C1 segment of cervical spinal cord (tissue), 14 donors: ENCODE measurements at places on chromosomes 11 and 22.
A peak's percentile ranks its signal among the peaks of the same experiment; 100 is the strongest.

DNA sequence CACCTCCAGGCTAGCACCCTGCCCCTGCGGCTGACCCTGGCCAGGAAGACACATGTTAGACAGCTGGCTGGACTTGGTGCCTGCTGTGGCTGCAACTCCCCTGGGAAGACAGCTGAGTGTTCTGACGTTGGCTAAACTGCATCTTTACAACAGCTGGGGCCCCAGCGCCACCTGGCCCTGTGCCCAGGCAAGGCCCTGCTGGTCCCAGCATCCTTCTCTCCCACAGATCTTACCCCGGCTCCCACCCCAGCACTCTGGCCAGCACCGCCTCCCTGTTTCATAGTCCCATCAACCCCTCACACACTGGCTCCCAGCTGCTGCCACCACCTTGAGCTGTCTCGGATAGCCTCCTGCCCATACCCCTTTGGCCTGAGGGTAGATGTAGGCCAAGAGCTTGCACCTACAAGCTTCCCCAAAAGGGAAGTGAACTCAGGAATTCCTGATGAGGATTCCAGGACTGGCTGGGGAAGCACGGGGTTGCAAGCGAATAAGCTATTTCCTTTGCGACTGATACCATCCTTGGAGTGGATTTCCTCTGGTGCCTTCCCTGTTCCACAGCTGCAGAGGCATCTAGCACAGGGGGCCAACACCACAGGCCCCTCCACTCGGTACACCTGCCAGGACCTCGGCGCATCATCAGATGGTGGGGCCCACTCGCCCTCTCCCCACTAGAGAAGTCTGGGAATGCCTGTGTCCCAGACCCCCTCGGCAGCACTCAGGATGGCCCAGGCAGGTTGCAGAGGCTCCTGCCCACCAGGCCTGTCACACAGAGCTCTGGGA is 28.5 kb downstream of the RSPH14 start:
- DNase-seq: peak; percentile 50

GRCh38 chr11:123069908-123070821 is 8.2 kb upstream of the HSPA8 start:
- no peak for DNase-seq

GRCh38 chr11:93842461-93842860 is 8.0 kb downstream of the VSTM5 start:
- DNase-seq: no peak

GRCh38 chr22:29156507-29156906 is 49.2 kb upstream of the EMID1 start:
- DNase-seq: no peak

DNA sequence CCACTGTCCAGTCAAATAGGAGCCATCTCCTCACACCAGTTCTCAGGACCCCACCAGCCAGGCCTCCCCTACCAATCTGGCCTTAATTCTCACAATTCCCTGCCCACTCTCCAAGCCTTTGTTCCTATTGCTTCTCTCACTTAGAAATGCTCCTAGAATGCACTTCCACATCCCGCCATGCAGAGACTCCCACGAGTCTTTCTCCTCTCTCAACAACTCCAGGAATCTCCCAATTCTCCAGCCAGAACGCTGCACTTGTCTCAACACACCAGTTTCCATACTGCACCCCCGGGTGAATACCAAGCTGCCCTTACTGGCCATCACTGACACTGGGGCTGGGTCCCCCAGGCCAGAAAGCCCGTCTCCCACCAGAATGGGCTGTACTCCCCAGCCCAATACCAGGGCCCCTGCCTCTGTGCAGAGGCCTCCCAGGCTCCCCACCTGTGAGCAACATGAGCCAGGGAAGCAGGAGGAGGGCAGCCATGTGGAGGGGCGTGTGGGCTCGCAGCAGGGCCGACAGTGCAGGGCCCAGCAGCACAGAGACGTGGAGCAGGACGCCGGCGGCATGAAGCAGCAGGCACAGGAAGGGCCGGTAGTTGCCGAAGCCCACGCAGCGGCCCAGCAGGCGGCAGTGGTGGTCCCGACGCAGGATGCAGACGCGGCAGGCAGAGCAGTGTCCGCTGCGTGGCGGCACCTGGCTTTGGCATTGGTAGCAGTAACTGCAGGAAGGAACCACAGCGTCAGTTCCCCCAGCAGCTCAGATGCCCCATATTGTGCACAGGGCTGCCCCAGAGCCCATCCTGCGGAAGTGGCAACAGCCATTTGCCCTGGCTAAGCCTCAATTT is 2.4 kb downstream of the ZDHHC24 start:
- no peak for DNase-seq

DNA sequence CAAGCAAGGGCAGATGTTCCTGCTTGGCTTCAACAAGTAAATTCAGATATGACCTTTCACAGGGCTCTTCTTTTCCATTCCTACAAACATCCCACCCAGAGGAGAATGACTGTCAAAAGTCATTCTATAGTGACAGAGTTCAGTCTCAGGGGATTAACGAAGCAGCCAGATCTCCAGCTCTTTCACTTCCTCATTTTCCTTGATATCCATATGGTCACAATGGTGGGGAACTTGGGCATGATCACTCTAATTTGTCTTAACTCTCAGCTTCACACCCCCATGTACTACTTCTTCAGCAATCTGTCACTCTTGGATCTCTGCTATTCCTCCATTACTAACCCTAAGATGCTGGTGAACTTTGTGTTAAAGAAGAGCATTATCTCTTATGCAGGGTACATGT is 15.0 kb upstream of the OR8B8 start:
- DNase-seq: no peak

DNA sequence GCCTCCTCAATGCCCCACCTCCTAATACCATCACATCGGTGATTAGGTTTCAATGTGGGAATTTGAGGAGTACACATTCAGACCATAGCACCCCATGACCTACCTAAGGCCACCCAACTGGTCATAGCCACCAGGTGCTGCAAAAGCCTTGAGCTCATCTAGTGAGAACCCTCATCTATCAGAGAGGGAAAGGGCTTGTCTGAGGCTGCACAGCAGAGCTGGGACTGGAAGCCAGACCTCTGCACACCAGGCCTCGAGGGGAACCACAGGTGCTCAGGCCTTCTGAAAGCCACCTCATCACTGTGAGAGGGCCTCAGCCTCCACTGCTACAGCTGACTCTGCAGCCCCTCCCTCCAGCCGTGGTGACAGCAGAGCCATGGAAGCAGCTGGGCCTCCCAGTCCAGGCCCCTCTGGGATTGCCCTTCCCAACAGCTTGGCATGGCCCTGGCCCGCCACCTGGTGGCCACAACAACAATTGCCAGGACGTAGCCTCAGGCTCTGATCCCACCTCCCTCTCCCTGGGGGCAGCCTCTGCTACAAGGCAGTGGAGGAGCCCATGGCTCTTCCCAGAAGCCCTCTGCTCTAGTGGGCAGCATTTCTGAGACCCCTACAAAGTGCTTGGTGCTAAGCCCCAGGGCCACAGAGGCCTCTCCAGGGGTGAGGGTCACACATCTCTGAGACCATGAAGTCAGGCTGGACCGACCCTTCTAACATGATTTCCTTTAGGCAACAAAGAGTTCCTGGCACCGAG is 41.0 kb upstream of the PRDM11 start:
- DNase-seq: peak; percentile 67

GRCh38 chr11:46200537-46201281 is 76.8 kb upstream of the CREB3L1 start:
- DNase-seq: no peak

DNA sequence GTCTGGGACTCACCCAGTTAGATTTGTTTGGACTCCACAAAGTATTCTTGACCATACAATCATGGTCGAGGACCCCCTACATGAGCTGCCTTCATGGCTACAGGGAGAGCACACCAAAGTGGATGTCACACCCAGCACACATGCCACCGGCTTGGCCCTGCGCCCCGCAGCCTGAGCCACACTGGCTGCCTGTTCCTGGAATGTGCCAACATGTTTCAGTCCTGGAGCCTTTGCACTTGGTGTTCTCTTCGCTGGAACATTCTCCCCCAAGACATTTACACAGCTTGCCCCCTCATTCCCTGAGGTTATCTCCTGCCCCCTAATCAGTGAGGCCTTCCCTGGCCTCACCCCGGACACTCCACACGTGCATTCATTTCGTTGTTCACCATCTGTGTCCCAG is 46.0 kb downstream of the PPARA start:
- DNase-seq: no peak

DNA sequence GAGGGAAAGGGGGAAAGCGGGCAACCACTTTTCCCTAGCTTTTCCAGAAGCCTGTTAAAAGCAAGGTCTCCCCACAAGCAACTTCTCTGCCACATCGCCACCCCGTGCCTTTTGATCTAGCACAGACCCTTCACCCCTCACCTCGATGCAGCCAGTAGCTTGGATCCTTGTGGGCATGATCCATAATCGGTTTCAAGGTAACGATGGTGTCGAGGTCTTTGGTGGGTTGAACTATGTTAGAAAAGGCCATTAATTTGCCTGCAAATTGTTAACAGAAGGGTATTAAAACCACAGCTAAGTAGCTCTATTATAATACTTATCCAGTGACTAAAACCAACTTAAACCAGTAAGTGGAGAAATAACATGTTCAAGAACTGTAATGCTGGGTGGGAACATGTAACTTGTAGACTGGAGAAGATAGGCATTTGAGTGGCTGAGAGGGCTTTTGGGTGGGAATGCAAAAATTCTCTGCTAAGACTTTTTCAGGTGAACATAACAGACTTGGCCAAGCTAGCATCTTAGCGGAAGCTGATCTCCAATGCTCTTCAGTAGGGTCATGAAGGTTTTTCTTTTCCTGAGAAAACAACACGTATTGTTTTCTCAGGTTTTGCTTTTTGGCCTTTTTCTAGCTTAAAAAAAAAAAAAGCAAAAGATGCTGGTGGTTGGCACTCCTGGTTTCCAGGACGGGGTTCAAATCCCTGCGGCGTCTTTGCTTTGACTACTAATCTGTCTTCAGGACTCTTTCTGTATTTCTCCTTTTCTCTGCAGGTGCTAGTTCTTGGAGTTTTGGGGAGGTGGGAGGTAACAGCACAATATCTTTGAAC is 6.8 kb downstream of the MALAT1 start:
- DNase-seq: peak; percentile 58

DNA sequence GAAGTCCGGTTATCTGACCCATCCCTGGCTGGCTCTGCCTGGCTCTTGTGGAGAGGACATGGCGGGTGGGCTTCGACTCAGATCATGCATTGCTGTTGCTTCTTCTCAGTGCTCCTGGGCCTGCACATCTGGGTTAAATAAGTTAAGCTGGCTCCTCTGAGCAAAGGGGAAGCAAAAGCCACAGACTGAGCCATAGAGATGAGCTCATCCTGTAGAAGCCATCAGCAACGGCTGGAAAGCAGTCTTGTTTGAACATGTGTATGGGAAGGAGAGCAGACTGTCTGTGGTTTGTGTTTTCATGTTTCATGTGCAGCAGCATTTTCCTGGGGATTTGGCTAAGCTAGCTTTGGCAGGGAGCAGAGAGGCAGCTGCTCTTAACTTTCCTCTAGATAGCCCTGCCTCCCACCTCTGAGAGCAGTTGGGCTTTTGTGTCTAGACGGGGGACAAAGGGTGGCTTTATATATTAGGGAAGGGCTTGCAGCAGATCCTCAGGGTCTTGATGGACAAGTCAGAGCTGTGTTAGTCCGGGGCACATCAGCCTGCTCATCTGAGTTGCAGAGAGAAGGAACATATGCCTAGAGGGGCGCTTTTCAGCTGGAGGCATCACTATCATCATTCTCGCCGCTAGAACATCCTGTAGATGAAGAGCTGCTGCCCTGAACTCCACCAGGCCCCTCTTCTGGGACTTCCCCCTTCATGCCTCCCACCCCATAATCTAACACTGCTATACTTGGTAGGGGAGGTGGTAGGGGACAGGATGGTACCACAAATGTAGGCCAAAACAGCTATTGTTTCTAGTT is 14.9 kb downstream of the DCPS start:
- no peak for DNase-seq

DNA sequence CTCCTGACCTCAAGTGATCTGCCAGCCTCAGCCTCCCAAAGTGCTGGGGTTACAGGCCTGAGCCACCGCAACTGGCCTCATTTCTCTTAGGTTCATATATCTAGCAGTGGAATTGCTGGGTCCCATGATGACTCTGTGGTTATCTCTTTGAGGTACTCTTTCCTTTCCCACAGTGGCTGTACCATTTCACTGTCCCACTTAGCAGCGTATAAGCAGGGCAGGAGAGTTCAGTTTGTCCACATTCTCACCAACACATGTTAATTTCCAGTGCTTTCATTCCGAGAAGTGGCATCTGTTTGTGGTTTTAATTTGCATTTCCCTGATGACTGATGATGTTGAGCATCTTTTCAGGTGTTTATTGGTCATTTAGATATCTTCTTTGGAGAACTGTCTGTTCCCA is 16.4 kb downstream of the PRR5 start:
- no peak for DNase-seq

DNA sequence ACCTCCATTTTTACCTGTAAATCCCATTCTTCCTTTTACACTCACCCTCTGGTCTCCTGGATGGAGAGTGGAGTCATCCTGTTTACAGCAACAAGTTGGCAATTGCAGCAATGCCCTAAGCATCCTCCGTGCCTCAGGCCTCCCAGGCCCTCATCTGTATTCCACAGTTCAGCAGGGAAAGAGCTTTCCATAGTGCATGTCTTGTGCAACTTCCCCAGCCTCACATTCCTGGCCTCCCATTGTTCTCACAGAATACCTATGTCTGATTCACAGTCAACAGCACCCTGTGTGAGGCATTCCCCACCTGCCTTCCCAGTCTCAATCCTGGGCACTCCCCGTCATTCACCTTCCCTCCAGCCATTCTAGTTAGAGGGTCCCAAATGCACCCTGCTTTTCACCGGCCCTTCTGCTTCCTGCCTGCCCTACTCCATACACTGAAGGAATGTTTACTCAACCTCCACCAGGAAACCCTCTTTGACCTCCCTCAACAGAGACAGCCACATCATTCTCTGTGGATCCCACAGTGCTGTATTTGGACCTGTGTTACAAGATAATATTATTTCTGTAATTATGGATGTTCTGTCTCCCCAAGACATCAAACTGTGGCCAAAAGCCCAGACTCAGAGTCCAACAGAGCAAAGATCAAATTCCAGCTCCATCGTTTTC is 405.7 kb downstream of the BUD13 start:
- no peak for DNase-seq

- peak; percentile 33 for DNase-seq
These were observed 23.6 kb downstream of the DUSP8 start for GRCh38 chr11:1548221-1549070.

- DNase-seq: no peak
These were observed 158.5 kb upstream of the SORL1-AS1 start for GRCh38 chr11:121611242-121611641.

DNA sequence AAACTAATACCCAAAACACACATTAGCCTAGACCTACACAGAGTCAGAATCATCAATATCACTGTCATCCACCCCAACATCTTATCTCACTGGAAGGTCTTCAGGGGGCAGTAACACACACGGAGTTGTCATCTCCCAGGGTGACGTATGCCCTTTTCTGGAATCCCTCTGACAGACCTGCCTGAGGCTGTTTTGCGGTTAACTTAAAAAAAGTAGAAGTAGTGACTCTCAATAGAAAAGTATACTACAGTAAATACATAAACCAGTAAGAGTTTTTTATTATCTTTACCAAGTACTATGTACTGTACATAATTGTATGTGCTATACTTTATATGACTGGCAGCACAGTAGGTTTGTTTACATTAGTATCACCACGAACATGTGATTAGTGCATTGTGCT is 80.5 kb downstream of the PGR start:
- DNase-seq: no peak
